ENCODE measurements at places on chromosomes 12 and 14. TPM values are rescaled to one million over a fixed set of nuclear protein-coding genes. Genes with fewer than 3 reads are reported as not detected.

Gene EMP1
- total RNA-seq = 217 TPM

Gene PTPRB
- 0.71 TPM for total RNA-seq

Gene C12orf50
- total RNA-seq = not detected

Gene TAS2R50
- total RNA-seq = 0.11 TPM

Gene LGMN
- total RNA-seq = 45.6 TPM

Gene OASL
- total RNA-seq = 3.7 TPM

Gene OR4K1
- not detected for total RNA-seq

Gene GPD1
- 0.14 TPM for total RNA-seq

Gene TBC1D30
- 0.31 TPM for total RNA-seq

Gene ZNF385A
- 31.9 TPM for total RNA-seq
